ENCODE measurements at places on chromosomes 2 and 18.

- no peak for DNase-seq
Observed at GRCh38 chr2:37906131-37906530, 19.0 kb upstream of the RMDN2 start.

DNA sequence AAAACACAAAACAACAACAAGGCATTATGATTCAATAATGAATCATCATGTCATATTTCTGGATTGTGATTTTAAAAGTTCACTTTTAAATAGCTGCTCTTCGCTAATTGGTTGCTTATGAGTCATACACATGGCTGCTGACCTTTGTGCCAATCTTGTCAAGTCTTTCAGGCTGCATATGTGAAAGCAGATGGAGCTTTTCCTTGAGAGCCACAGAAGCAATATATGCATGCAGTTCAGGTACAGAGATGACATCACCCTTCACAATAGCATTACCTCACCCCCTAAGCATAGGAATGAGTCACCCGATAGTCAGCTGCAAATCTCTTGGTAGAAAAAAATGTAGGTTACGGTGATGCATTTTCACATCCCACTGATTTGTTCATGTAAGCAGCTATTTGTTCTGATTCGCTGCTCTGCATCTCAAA lies 27.2 kb downstream of the EIF2AK3 start:
- peak; percentile 7 for DNase-seq

DNA sequence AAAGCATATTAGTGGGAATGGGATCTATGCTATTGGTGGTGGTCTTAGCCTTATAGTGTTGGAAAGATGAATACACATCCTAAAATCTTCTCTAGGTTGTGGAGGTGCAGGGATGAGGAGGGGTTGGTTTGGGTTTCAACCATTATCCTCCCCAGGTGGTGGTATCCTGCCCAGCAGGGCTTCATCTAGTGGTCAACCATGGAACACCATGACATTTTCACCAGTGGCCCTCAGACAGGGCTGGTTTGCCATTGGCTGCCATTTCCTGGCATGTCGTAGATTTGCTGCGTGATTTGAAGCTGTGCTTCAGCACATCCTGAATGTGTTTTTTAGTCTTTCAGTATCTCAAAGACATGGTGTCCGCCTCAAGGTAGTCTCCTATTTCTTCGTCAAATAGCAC lies 391.2 kb upstream of the HNRNPA3 start:
- no peak for DNase-seq

DNA sequence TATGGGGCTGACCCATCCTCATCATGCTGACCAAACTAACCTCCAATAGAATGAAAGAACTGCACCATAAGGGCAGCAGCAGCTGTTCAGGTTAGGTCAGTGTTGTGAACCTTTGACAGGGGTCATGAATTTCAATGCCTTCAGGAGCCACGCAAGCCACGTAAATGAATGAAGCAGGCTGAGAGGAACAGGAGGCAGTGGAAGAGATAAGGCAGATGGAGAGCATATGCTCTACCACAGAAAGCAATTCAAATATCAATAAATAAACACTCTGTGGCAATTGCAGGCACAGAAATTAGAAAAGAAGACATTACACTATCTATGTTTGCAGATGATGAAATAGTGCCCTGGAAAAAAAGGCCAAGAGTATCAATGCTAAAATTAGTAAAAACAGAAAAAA lies 56.3 kb downstream of the SCG2 start:
- DNase-seq = no peak

DNA sequence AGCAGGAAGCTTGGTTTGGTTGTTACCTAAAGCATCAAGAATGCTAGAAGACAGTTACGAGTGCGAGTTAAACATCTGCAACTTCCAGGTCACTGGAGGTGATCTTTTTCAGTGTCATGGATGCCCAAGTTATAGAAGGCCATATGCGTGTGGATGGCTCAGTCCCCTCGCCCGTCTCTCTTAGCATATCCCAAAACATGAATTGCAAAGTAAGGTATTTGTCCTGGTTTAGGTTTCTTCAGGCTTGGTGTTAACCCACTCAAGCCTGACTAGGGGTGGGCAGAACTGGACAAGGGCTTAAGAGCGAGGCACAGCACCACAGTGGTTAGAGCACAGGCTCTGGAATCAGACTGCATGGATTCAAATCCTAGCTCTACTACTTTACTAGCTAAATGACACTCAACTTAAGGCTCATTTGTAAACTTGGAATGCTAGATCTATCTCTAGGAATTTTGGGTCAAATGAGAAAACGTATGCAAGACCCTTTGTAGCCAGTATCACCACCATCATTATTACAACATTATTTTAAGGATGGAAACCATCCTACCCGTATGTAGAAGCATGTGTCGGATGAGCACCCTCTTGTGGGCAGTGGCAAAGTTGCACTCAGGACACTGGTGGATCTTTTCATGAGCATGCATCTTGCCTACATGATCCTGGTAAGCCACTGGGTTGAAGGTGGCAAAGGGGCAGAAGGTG lies 11.2 kb downstream of the ZNF142 start:
- DNase-seq = no peak

GRCh38 chr2:160126756-160127155 lies 64.3 kb upstream of the PLA2R1 start:
- DNase-seq = no peak

- DNase-seq = no peak
Observed at GRCh38 chr2:62149708-62150107, 46.2 kb upstream of the B3GNT2 start.

- no peak for DNase-seq
Observed at GRCh38 chr2:3520591-3520990, 1.3 kb upstream of the ADI1 start.

DNA sequence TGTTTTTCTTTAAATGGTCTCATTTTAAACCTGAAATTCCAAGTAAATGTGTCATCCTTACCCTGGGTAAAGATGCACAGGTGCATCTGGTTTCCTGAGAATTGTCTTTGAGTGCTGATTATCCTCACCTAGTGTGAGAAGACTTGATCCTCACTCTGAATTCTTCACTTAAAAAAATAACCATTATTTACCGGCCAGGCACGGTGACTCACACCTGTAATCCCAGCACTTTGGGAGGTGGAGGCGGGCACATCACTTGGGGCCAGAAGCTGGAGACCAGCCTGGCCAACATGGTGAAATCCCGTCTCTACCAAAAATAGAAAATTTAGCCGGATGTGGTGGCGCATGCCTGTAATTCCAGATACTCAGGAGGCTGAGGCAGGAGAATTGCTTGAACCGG lies 9.9 kb upstream of the WNT6 start:
- no peak for DNase-seq

GRCh38 chr2:27320958-27321543 lies 1.8 kb downstream of the MPV17 start:
- no peak for DNase-seq

GRCh38 chr2:71801556-71801955 lies 346.1 kb downstream of the CYP26B1 start:
- no peak for DNase-seq

- DNase-seq = no peak
Observed at GRCh38 chr2:30216157-30216556, 15.2 kb upstream of the LBH start.

- DNase-seq = no peak
Observed at GRCh38 chr2:77018219-77018618, 504.0 kb downstream of the LRRTM4 start.

GRCh38 chr18:79775441-79776221 lies 22.1 kb upstream of the KCNG2 start:
- DNase-seq = no peak

GRCh38 chr2:82837588-82838304 lies 1621.3 kb downstream of the SUCLG1 start:
- no peak for DNase-seq

DNA sequence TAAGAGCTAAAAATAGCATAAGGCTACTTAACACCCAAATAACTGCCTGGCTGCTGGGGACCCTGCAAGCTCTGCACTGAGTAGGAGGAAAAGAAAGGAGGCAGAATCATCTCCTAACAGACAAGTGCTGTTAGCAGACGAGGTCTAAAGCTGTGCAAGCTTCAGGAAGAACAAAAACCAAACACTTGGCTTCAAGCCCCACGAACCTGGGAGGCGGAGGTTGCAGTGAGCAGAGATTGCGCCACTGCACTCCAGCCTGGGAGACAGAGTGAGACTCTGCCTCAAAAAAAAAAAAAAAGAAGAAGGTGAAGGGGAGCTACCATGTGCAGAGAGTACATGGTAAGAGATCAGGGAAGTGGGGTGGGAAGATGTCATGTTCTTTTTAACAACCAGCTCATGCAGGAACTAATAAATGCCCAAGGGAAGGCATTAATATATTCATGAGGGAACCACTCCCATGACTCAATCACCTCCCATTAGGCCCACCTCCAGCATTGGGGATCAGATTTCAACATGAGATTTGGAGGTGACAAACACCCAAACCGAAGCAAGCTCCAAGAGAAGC lies 28.8 kb upstream of the INO80C start:
- DNase-seq = no peak

DNA sequence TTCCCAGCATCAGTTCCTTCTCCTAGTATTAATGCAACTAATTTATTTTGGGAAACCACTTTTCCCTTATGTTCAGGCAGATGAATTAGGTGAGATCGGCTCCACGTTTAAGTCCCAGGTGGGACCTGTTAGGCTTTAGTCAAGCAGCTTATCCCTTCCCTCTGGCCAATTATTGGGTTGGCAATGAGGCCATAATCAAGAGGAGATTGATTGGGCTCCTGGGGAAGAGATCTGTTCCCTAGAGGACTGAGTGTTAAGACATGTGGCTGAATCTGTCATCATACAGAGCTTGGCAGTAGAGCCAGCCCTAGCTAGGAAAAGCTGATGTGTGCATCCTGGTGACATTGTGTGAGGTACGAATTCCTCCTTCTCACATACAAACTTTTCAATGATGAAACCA lies 104.4 kb downstream of the PTH2R start:
- DNase-seq = no peak

- no peak for DNase-seq
Observed at GRCh38 chr2:94870440-94871225, 597 bp upstream of the TEKT4 start.

DNA sequence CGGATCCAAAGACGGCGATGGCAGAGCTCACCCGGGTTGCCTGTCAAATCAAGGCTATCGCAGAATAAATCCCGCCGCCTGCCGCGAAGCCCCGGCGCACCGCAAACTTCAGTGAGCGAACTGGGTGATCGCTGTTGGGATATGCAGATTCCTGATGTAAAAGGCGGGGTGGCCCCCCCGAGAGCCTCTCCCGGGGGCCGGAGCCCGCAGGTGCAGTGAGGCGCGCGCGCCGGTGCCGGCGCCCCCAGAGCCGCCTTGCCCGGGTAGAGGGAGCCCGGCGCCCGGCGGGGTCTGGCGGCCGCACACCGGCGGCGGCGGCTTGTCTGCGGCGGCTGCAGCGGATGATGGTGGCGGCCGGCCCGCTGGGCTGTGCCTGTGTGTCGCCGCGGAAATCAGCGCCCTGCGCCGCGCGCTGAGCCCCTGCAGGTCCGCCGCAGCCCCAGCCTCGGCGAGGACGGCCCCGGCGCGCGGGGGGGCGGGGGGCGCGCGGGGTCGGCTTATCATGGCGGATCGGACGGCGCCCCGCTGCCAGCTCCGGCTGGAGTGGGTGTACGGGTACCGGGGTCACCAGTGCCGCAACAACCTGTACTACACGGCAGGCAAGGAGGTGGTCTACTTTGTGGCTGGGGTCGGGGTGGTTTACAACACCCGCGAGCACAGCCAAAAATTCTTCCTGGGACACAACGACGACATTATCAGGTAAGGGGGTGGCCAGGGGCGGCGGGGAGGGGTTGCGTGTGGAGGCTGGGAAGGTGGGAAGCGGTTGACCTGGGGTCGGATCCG lies 1.3 kb downstream of the EML6 start:
- DNase-seq = peak; percentile 48

- no peak for DNase-seq
Observed at GRCh38 chr2:45964223-45964841, 312.9 kb downstream of the PRKCE start.

DNA sequence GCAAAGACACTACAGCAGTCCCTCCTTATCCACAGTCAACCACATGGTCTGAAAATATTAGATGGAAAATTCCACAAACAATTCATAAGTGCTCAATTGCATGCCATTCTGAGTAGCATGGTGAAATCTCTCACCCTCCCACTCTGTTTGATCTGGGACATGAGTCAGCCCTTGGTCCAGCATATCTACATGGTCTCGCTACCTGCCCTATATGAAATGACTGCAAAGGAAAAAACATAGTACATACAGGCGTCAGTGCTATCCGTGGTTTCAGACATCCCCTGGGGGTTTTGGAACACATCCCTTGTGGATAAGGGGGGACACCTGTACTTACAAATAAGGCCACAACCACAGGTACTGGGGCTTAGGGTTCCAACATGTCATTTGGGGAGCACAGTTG lies 73.7 kb downstream of the CABLES1 start:
- peak; percentile 14 for DNase-seq

DNA sequence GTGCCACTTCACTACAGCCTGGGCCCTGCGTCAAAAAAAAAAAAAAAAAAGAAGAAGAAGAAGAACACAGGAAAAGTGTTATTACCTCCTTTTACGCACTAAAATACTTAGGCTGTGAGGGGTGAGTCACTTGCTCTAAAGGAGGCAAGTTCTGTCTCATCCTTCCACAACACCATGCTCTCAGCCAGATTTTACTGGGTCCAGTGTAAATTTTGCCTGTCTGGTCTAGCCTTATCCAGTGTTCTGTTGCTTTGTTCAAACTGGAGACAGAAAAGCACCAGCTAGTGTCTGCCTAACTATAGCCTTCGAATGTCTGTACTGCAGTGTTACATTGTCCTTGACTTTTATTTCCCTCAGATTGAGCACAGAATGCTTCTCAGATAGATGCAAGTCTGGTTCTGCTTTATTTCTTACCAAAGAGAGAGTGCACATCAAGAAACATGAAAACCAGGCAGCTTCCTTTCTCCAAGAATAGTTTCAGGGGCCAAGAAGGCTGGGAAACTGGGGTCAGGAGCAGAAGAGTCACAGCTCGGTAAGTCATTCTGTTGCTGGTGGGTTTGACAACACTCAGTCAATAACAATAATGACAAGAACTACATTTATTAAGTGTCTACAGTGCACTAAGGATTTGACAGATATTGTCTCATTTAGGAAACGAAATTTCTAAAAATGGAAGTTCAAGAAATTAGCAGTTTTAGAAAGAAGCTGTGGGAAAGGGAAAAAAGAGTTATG lies 3.1 kb upstream of the MSGN1 start:
- no peak for DNase-seq

- DNase-seq = no peak
Observed at GRCh38 chr18:76578571-76579300, 83.7 kb upstream of the ZNF516 start.

GRCh38 chr2:84388133-84388532 lies 70.9 kb downstream of the SUCLG1 start:
- no peak for DNase-seq

DNA sequence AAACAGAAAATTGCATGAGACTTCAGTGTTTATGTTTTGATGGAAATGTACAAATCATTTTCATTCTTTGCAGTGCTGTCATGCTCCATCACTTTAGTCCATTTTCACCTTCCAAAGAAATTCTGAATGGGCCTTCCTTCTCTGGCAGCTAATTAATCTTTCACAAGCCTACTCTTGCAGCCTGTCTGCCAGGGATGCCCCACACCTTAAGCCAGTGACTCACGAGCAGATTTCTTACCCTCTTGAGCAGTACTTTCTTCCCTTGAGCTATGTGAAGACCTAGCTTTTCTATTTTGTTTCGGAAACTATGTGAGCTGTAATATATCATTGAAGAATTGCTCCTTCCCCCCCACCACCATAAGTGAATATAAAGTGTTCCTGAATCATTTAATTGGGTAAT lies 404.3 kb upstream of the VWC2L start:
- DNase-seq = no peak
